ENCODE measurements at places on chromosomes 6 and 20.

- DNase-seq = no peak
Measured at GRCh38 chr6:158018041-158018771, 36.5 kb downstream of the SYNJ2 start.

- DNase-seq = peak; percentile 47
Measured at GRCh38 chr6:13427801-13428582, 59.4 kb downstream of the GFOD1 start.

DNA sequence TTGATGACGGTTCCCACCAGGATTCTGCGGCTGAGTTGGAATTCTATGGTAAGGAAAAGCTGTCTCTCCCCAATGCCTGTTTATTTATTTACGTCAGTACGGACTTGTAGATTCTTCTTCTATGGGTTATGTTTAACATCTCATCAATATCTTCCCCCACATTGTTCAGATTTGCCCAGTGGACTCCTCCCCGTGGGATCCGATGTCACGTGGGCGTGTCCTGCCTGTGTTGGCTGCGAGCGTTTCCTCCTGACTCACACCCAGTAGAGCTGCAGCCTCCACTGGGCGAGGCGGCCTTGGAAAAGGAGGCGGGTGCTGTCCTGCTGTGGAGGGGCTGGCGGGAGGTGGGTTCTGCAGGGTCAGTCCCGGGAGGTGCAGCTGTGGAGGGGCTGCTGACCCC, 46.8 kb upstream of the SLCO4A1 start:
- DNase-seq = no peak

- DNase-seq = no peak
Measured at GRCh38 chr6:139253656-139254055, 38.1 kb downstream of the TXLNB start.

- DNase-seq = no peak
Measured at GRCh38 chr20:32007787-32008616, 2.2 kb upstream of the CCM2L start.

DNA sequence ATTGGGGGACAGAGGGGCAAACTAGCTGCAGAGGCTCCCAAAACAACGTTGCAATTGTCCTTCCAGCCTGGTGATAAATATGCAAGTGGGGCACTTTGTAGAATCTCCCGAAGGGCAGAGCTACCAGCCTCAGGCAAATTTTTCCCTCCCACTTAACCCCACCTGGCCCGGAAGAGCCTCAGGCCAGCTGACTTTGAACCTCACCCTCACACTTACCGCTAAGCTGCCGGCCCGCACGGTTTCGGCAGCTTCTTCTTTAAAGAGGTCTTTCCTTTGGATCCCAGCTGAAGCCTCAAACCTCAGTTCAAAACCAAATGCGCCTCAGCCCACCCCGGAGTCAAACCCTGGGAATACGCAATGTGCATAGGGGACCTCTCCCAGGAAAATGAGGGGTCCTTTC, 2.5 kb downstream of the OVOL2 start:
- DNase-seq = no peak

GRCh38 chr20:1809131-1809572, 86.1 kb upstream of the SIRPA start:
- no peak for DNase-seq

GRCh38 chr20:37259865-37260264, 1.7 kb downstream of the GHRH start:
- no peak for DNase-seq

GRCh38 chr6:90865513-90865912, 278.6 kb upstream of the MAP3K7 start:
- DNase-seq = no peak

DNA sequence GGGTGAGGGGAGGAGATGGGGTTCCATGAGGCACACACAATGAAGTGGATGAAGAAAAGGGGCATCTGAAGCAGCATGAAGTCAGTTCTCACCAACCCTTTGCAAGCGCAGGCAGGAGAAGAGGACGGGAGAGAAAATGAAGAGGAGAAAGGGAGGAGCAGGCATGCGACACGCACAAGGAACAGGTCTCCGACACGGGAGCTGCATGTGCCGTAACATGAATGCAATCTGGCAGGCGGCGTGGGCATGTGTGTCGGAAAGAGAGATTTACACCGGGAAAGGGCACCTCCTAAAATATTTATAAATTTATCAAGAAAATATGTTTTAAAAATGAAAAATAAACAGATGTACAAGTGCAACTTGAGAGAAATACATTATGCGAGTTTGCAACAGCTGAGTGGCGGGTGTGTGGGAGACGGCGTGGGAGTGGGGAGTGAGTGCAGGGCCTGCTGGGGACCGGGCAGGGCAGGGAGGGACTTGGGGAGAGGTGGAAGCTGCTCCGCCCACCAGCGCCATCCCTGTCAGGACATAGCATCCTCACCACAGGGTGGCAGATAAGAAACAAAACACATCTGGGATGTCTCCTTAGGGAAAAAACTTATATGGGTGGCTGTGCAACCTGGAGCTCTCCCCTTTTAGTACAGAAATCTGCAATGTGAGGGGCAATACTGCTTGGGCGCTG, 40.6 kb downstream of the GJA10 start:
- DNase-seq = no peak

DNA sequence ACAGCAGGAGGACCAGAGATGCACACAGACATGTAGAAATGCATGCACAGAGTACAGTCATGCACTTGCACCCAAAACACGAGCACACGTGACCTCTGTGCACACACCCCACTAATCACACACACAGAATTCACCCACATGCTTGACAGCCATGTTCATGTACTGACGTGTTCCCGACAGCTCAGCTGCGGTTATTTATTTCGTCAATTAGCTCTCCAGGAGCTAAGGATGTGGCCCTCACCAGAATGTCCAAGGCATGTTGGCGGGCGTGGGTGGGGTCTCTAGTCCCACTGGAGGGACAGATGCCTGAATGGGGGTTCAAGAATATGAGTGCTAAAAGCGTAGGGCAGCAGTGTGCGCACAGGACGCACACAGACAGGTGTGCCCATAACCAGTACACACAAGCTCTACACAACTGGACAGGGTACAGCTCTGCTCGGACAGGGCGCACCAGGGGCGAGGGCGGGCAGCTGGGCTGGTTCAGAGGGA, 571 bp upstream of the PRPF6 start:
- DNase-seq = no peak

- no peak for DNase-seq
Measured at GRCh38 chr20:55174172-55174571, 698.8 kb downstream of the DOK5 start.

- DNase-seq = no peak
Measured at GRCh38 chr6:21158149-21158548, 435.4 kb upstream of the SOX4 start.

- DNase-seq = no peak
Measured at GRCh38 chr6:66851930-66852329, 1144.9 kb upstream of the EYS start.

GRCh38 chr6:55198715-55199114, 24.4 kb downstream of the HCRTR2 start:
- DNase-seq = no peak

GRCh38 chr6:97594844-97595243, 311.8 kb upstream of the MMS22L start:
- no peak for DNase-seq

- DNase-seq = peak; percentile 7
Measured at GRCh38 chr6:138499303-138500018, at the start of gene NHSL1. Gene NHSL1 (minus strand): TSS chr6:138499494. CDS start chr6:138499290, 204 bp downstream.

DNA sequence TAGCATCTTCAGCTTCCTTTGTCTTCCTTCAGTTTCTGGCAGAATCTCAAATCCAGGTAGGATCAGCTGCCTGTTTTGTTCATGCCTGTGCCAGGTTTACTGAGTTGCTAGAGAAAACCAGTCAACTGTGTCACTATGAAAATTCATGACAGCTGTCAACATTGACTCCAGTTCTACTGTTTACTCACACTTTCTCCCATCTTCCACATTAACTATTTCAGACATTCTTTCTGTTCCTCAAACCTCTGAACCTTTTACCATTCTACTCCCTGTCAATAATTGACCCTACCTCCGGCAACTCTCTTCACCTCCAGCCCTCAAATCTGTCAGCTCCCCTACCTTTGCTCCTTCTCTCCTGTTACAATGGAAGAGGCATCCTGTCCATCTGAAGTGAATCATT, 8.5 kb downstream of the ENPP4 start:
- no peak for DNase-seq

Measured in GM18507 (cell line).